ENCODE measurements at places on chromosomes 7 and 10. TPM values are rescaled to one million over a fixed set of nuclear protein-coding genes. Genes with fewer than 3 reads are reported as not detected.

The TMEM236 gene
- not detected for total RNA-seq

DNA sequence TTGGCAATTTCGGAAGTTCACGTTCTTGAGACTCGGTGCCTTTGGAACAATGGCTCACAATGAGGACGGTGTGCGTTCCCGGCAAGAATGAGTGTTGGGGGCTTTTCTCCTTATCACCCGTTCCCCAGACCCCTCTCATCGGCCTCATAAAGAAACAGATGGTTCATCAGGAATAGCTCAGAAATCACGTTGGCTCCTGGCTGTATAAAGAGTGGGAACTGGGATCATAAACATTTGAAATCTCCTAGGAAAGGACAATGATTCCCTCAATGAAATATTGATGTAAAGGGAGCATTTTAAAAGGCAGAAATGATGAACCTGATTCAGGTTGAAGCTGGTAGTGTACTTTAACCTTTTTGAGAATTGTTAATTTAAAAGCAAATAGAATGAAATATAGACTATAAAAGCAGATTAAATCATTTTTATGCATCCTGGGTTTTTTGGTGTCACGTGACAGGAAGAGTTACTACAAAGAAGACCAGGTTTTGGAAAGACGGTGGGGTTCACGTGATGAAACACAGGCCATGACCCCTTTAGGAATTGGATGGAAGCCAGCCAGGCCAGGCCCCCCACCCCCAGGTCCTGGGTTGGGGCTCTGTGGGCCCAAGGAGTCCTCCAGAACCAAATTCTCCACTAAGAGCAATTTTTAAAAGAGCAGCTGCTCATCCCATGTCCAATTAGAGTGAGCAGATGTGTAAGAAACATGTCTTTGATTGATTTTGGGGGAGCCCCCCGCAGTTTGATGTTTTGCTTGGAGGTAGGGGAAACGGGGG is 63.0 kb downstream of the CUX1 start:
- no peak for DNase-seq

GRCh38 chr10:106557951-106558733 is 606.4 kb downstream of the SORCS1 start:
- peak; percentile 76 for DNase-seq

DNA sequence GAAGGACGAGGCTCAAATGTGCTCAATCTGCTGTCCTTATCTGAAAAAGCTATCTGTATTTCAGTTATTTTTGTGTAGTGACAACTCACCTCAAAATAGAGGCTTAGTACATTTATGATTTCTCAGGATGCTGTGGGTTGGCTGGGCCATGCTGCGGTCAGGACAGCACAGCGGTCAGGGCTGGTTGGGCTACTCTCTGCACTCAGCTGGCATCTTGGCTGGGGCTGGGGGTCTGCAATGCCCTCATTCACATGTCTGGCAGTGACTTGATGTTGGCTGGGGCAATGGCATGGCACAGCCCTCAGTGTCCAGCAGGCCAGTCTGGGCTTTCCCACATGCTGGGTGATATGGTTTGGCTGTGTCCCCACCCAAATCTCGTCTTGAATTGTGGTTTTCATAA is 15.6 kb upstream of the INMT start:
- DNase-seq, result no peak

The MBL2 gene
- not detected for total RNA-seq

The ZNF511 gene
- 42.0 TPM for total RNA-seq

- DNase-seq, result no peak
Measured at GRCh38 chr10:5070648-5071410, 23.4 kb upstream of the AKR1C3 start.

DNA sequence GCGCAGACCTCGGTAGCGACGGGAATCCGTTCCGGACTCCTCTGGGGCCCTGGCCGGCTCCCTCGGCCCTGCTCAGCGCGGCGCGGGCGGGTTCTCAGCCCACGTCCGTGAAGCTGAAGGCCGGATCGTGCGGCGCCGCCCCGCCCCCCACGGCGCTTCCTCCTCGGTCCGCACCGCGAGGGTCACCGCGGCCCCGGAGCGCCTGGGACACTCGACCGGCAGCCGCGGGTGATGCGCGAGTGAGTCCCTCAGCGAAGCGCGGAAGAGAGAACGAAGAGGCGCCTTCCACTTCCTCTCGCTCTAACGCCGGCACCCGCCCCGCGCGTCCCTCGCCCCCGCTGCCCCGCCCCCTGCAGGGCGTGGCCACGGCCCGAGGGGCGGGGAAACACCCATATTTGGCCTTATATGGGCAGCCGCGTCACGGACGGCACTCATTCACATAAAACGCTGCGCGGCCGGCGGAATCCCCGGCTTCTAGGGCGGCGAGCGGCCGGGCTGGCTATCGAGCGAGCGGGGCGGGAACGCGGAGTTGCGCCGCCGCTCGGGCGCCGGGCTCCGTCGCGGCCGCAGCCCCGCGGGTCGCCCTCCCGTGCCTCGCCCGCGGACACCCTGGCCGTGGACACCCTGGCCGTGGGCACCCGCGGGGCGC is at the start of gene DUSP5:
TSS of gene DUSP5 (plus strand) at position 470 of the 649 bp plus-strand sequence. CDS start 215 bp downstream, outside the sequence.
- DNase-seq, result peak; percentile 88

The GPR141 gene
- not detected for total RNA-seq

GRCh38 chr10:112333452-112333851 is 40.5 kb upstream of the ACSL5 start:
- no peak for DNase-seq

DNA sequence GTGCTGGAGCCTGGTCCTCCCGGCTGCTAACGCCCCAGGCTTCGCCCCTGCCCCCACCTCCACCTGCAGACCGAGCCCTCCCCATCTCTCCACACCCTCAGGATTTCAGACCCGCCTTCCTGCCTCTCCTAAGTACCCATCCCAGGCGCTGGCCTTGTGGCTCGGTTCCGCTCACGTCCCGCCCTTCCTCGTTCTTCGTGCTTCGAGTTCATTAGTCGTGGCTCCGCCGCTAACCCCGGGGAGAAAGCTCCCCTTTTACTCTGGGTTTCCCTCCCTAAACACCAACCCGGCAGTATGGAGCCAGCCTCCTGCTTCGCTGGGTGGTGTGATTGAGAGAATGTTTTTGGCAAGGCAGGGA is 11.2 kb downstream of the EMX2 start:
- no peak for DNase-seq

The CPSF4 gene
- total RNA-seq, result 15.3 TPM

GRCh38 chr7:20183086-20183485 is 34.1 kb downstream of the MACC1 start:
- DNase-seq, result no peak

DNA sequence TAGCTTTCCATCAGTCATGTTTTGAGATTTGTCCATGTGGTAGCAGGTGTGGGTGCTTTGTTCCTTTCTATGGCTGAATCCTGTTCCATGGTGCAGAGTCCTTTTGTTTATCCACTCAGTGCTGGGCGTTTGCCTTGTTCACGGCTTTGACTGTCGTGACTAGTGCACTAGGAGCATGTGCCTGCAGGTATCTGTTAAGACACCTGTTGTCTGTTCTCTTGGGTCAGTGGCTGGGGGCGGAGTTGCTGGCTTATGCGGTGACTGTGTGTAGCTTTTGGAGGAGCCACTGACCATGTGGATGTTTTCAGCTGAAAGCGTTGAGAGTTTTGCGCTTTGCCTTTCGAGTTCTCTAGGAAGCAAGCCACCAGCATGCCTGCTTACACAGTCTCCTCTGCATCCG is 573.1 kb upstream of the FOXK1 start:
- no peak for DNase-seq

The HOXA11 gene
- total RNA-seq, result 3.2 TPM

GRCh38 chr7:129853661-129854268 is 99.0 kb downstream of the UBE2H start:
- DNase-seq, result peak; percentile 58

The PAX2 gene
- total RNA-seq, result not detected
